HCT116 (cell line): ENCODE measurements at places on chromosomes 3 and 15.

GRCh38 chr3:52827441-52827840, 3.0 kb downstream of the ITIH4 start:
- DNase-seq = no peak

- DNase-seq = no peak
Measured at GRCh38 chr3:136149667-136150066, 46.5 kb downstream of the MSL2 start.

DNA sequence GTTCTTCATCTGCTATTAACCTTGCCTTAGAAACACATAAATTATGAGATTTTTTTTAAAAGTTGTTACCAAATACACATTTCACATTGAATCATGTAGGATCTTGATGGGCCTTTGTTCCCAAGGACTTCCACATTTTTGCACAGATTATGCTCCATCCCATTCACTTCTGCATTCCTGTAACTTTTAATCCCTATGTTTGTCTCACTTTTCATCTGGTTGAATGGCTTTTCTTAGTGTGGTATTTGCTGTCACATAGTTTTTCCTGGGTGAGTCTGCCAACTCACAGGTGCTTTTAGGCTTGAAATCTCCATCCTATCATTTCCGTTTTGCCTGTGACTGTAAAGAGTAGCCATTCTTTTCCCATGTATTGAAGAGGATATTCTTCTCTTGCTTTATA, 297.2 kb upstream of the TPRG1 start:
- DNase-seq = no peak

DNA sequence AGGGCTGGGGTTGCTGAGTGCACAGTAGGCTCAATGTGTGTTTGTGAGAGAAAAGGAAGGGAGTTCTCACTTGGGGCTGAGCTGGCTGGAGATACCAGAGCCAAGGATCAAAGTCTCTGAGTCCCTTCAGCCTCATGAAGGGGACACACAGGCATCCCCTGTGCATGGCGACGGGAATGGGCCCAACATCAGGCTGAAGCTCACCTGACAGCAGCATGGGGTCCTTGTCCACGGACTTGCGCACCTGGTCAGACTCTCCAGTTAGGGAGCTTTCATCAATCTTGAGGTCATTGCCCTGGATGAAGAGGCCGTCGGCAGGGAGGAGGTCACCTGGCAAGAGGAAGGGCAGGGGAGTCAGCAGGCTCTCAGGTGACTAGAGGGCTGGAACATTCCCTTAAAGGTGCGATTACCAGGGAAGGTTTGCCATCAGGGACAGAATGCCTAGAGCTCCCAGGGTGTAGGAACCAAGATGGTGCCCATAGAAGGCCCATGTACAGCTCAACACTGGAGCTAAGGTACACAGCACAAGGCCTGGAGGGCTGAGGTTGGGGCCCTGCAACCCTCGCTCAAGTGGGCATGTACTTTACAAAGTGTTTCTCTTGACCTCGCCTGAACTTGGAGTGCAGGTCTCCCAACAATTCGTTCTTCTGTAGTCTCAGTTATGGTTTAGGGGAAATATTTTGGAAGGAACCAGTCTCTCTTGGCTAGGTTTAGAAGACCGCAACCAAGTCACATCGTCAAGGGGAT, 80.0 kb upstream of the SEC13 start:
- no peak for DNase-seq

DNA sequence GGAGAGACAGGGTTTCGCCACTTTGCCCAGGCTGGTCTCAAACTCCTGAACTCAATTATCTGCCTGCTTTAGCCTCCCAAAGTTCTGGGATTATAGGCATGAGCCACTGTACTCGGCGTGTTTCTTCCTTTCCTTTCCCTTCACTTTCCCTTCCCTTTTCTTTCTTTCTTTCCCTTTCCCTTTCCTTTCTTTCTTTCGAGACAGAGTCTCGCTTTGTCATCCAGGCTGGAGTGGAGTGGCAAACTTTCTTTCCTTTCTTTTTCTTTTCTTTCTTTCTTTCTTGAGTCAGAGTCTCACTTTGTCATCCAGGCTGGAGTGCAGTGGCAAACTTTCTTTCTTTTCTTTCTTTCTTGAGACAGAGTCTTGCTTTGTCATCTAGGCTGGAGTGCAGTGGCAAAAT, 17.4 kb upstream of the LDHAL6B start:
- DNase-seq = no peak

DNA sequence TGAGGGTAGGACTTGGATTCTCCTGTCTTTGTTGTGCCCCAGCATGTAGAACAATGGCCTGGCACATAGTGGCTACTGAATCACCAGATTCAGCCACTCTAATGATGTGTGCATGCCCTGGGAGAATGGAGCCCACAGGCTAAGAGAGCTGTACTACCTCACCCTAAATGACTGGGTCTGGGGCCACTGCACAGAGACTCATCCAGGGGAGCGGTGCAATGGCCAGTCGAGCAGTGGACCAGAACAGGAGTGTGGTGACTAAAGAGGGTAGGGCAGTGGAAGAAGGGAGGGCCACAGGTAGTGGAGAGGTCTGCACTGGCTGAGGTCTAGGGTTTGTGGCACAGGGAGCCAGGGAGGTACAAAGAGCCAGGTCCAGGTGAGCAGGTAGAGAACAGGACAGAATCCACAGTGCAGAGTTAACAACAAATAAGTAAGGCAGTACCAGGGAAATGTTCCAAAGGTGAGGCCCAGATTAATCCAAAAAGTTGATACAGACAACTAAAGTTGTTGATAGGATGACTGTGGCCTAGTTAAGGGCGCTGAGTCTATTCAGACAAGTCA, 142.7 kb upstream of the ATP11B start:
- no peak for DNase-seq

GRCh38 chr3:187242900-187243299, 45.6 kb downstream of the RTP1 start:
- no peak for DNase-seq

- DNase-seq = no peak
Measured at GRCh38 chr15:80604583-80605575, 90.2 kb upstream of the ABHD17C start.

GRCh38 chr15:31267161-31268107, 59.2 kb upstream of the KLF13 start:
- DNase-seq = no peak

DNA sequence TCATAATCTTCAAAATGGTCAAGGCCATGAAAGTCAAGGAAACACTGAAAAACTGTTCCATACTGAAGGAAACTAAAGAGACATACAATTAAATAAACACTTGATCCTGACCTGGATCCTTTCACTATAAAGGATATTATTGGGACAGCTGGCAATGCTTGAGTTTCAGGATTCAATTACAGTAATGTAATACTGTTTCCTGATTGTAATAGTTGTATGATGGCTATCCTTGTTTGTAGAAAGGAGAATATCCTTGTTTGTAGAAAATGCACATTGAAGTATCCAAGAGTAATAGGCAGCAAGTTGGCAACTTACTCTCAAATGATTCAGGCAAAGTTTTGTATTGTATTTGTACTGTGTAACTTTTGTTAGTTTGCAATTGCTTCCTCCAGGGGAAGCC, 4.6 kb downstream of the CIDEC start:
- DNase-seq = no peak

DNA sequence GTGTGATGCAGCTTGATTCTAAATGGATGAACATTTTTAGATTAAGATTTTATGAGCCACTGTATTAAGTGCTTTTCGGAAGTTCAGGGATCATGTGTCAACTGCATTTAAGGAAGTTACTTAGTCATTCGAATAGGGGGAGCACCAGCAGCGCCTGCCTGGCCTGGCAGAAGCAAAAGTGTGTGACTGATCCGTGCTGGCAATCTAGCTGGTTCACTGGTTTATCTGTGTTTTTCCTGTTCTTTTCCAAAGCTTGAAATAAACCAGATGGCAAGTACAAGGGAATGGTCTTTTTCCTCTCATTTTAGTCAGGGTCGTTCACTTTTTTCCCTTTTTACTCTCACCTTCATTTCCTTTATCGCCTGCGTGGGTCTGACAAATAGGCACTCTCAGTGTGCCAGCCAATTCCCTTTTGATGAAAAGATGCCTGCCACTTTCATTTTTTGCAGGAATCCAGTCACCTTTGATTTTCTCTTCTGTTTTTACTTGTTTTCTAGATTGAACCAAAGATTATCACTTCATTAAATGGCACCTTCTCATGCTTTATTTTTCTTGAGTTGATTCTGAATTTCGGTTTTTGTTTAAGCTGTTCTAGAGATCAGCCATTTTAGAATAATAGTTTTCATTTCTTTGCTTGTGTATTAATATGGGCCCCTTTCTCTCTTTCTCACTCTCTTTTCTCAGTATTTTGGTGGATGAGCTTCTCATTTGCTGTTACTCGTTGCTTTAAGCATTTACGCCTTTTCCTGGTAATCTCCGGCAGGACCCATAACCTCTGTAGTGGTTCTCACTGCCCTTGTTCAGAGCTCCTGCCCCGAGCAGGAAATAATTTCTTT, 2.8 kb downstream of the ABHD2 start:
- DNase-seq = no peak

GRCh38 chr3:94249491-94250079, 186.7 kb downstream of the NSUN3 start:
- DNase-seq = peak; percentile 35

- no peak for DNase-seq
Measured at GRCh38 chr3:106247902-106248684, 379.3 kb upstream of the CBLB start.

DNA sequence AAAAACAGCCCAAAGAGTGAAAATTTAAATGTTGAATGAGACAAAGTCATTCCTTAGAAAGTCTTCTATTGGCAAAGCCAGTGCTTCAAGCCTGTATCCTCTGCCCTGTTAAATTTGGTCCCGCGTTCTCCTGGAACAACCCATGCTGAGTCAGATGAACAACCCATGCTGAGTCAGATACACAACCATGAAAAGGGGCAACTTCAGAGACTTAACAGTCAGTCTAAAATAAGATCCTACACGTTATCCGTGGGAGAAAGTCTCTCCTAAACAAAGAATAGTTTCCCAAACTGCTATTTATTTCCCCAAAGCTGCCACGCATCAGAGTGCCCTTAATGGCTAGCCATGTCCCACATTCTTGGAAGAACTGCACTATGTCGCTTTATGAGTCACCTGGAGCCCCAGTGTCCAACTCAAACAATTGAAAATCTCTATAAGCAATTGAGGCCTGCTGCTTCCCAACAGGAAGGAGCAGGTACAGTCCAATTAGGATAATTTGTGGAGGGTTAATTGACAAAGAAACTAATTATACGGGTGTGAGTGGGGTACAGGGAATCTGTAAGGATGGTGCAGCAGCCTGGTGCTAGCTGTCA, 66.1 kb downstream of the WHAMM start:
- DNase-seq = no peak

GRCh38 chr3:41608347-41608746, 353.6 kb downstream of the ULK4 start:
- no peak for DNase-seq

DNA sequence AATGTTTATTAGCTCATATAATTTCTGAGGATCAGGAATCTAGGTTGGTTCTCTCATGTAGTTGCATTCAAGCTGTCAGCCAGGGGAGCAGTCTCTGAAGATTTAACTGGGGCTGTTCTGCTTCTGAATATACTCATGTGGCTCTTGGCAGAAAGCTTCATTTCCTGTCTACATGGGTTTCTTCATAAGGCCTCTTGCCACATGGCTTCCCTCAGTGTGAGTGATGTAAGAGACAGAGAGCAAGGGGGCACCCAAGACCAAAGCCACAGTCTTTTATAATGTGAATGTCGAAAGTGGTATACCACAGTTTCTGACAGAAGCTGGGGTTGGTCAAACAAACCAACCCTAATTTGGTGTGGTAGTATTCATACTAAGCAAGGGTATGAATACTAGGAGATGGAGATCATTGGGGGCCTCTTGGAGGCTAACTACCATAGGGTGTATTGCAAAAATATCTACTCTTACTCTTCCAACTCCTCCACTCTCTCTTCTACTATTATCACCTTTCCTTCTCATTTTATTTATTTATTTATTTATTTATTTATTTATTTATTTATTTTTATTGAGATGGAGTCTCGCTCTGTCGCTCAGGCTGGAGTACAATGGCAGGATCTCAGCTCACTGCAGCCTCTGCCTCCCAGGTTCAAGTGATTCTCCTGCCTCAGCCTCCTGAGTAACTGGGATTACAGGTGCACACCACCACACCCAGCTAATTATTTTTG, 123.8 kb downstream of the B3GALNT1 start:
- DNase-seq = no peak

DNA sequence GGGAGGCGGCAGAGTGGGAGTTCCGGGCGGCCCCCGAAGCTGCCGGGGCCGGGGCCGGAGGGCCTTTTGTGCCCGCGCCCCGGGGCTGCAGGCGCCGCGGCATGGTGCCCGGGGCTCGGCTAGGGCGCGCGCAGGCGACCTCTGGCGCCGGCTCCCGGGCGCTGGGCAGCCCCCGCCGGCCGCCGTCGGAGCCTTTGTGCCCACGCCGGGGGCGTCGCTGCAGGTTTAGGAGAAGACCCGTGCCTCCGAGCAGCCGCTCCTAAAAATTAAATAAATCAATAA, 299 bp downstream of the PAQR9 start:
- DNase-seq = no peak

DNA sequence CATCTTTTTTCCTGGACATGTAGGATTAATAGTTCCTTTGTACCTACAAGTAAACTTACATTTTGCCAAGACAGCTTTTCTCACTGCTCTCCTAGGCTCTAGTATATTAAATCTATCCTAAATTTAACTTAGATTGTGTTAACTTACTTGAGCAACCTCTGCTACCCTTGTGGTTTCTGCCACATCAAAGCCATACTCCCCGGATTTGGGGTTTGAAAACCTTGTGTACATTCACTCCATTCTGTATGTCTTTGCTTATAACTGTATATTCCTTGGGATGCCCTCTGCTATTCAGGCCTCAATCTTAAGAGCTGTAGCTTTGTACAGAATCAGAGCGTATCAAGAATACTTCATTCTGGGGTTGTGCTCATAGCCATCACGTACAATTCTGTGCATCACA, 60.4 kb downstream of the ARIH1 start:
- DNase-seq = no peak

DNA sequence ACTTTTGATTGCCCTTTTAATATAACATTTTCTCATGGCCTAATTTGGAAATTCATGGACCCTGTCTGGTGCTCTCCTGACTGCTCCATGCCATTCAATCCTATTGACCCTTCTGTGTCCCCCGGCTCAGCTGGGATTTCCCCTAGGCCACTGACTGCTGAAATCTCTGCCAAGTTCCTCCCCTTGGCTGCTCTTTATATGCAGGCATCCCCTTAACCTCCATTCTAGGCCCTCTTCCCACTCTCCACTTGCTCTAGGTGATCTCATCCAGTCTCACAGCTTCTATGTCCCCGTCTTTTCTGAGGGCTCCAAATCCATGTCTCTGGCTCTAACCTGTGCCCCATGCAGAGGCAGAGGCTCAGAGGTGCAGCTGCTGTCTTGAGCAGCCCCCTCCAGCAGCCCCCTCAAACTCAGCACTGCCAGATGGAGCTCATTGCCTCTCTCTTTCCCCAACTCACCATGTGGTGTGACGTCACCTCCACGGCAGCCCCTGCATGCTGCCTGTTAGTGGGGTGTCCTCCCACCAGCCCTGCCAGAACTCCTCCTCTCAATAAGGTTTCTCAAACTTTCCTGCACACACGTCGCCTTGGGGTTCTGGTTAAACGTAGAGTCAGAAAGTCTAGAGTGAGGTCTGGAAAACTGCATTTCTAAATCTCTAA, 6.6 kb downstream of the FSD2 start:
- no peak for DNase-seq

- DNase-seq = no peak
Measured at GRCh38 chr3:11091088-11091590, 63.2 kb upstream of the HRH1 start.
